Breast epithelium (tissue), 4 donors: ENCODE measurements at places on chromosomes 7 and 10. TPM values are rescaled to one million over a fixed set of nuclear protein-coding genes. Genes with fewer than 3 reads are reported as not detected.

- H3K4me3 ChIP-seq: no peak overlapping the region
- H3K36me3 ChIP-seq: no peaks in the 10 kb centered on the region
Observed at GRCh38 chr7:13933091-13933490, 56.4 kb downstream of the ETV1 start.

DNA sequence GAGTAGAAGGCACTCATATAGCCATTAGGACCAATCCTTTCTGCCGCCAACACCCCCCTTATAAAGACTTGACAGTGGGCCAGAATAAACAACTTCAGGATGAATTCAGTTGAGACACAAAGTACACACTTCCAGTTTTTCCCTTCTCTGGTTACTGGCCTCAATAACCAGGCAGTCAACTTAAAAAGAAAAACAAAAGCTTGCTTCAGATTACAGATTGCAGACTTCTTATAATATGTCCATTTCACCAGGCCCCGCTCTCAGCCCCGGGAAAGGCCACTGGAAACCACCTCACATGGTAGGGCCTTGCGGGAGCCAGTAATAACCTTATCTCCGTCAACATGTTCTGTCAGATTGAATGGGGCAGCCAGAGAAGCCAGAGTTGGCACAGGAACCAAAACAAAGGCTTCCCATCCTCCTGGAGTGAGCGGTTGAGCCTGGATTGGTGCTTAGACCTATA lies 108.8 kb downstream of the EGFR start:
- no peak for DNase-seq
- peaks cover 2% of the 10 kb centered on the region for H3K4me1 ChIP-seq
- H3K27ac ChIP-seq: peak overlapping the region; percentile 75
- H3K27me3 ChIP-seq: no peaks in the 10 kb centered on the region
- no peak overlapping the region for H3K4me3 ChIP-seq

The LIPM gene
- total RNA-seq: not detected

- no peaks in the 10 kb centered on the region for H3K36me3 ChIP-seq
- no peak overlapping the region for H3K27ac ChIP-seq
- no peak for DNase-seq
- no peaks in the 10 kb centered on the region for H3K4me1 ChIP-seq
- H3K4me3 ChIP-seq: no peak overlapping the region
Observed at GRCh38 chr10:103433858-103434257, 18.3 kb downstream of the CALHM2 start.

DNA sequence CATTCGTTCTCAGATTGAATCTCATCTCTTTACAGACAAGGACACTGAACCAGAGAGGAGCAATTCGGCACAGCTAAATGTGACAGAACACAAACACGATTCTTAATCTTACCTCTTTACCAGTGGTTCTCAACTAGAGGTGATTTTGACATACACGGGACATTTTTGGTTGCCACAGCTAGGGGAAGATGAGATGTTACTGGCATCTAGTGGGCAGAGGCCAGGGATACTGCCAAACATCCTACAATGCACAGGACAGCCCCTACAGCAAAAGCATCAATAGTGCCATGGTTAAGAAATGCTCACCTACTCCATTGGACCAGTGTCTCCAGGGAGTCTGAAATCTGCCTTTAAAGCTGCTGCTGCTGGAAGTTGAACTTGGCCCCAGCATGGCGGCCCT lies 27.3 kb downstream of the PDE1C start:
- DNase-seq: no peak
- no peaks in the 10 kb centered on the region for H3K27me3 ChIP-seq
- H3K4me1 ChIP-seq: no peaks in the 10 kb centered on the region
- no peak overlapping the region for H3K4me3 ChIP-seq
- no peaks in the 10 kb centered on the region for H3K36me3 ChIP-seq

The CALHM3 gene
- not detected for total RNA-seq

DNA sequence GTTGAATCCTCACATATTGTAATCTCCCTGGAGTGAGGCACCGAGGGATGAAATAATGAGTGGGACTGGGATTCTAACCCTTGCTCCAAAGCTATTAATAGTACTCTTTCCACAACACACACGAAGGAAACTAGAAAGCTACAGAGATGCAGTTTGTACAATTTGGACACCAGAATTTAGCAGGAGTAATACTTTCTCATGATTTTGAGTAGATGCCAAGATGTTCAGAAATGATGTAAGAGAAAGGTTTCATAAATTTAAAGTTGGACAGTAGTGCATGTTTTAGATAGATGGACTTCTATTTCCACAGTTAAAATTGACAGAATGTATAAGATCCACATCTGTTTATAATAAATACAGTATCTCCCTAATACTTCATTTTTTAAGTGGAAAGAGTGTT lies 46.5 kb downstream of the PRR15 start:
- H3K4me3 ChIP-seq: no peak overlapping the region
- H3K36me3 ChIP-seq: no peaks in the 10 kb centered on the region
- no peak overlapping the region for H3K27ac ChIP-seq
- no peak for DNase-seq
- no peaks in the 10 kb centered on the region for H3K27me3 ChIP-seq
